ENCODE measurements at places on chromosomes 11 and 22.

DNA sequence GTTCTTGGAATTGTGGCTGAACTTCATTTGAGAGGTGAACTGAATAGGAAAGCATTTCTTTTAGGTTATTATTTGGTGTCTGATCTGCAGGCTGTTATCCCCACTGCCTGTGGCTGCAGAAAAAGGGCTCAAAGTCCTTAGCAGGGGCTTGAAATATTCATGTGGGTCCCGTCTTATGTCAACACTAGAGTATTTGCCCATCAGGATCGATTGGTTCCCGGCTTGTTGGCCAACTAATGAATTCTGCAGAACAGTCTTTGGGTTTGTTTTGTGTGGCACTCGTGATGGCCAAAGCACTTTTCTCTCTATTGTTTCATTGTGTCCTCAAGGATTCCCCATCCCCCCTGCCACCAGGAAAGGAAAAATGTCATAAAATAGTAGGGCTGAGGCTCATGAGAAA, 211.9 kb downstream of the MYO18B start:
- DNase-seq = no peak

DNA sequence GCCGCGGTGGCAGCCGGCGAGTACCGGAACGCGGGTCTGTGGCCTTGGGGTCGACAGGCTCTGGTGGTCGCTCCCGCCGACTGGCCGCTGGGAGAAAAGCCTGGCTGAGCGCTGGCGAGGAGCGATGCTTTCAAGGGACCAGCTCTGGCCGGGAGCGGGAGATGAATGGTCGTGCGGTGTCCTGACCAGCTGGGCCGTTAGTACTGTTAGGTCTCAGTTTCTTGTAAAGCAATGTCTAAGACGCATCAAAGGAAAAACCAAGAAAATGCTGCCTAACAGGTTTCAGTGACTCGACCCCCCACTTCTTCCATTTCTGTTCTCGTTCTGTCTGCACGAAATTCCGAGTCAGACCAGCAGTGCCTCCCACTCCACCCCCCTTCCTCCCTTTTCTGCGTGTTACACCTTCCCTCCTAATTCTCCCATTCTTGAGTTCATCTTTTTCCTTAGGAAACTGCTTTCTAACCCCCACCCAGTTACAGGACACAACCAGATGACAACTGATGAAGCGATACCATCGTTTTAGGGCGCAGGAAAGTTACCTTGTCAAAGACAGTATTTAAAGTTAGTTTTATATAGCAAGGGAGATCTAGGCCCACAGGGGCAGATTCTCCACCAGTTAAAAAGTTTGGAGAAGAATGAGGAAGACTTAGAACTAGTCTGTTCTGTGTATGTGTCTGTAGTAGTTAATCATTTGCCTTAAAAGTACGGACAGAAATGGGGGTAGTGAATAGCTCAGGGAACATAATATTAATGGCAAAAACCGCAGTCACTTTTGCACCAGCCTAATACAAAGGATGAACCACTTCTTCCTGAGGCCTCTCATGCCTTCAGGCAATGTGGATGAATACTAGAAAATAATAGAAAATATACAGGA, 1.0 kb downstream of the CUL5 start:
- DNase-seq = no peak

- no peak for DNase-seq
Observed at GRCh38 chr11:123474994-123475393, 44.9 kb downstream of the GRAMD1B start.

- DNase-seq = no peak
Observed at GRCh38 chr22:40009292-40009774, 14.6 kb downstream of the FAM83F start.

DNA sequence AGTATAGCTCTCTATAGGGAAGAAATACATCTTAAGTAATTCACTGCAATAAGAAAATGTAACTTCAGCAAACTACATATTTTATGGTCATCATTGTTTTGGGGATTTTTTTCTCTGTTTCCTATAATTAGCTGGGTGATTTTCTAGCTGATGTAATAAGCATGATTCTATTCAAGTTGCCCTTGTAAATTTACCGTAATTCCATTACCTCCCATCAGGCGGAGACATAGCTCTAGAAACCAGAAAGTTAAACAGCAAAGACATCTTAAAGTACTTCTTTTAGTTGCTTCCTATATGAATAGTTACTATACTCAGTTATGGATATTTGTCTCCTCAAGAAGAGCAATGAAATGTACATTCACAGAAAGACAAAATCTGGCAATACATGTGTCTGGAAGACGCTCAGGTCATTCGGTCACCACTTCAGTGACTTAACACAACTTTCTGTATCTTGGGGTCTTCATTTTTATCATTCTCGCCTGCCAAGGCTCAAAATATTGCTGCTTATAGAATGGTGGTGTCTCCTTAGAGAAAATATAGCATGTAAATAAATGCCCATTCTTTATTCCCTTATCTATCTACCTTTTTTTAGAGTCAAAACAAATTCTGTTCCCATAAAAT, 239.9 kb upstream of the ZC3H12C start:
- DNase-seq = peak; percentile 45

DNA sequence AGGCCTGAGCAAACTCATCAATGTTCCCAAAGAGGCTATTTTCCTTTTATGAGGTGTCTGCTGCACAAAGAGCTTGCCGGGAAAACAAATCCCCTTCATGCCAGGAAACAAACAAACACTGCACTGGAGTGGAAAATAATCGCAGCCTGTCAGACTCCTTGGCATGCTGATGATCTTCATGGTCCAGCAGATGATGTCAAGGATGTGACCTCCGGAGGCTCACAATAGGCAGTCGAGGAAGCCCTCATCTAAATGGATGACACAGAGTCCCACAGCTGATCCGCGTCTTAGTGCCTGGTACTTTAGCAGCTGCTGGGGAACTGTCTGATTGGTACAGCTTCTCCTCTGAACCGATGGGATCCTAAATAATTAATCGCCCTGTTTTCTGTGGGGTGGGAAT, 187.6 kb downstream of the TENM4 start:
- no peak for DNase-seq

- no peak for DNase-seq
Observed at GRCh38 chr22:31253949-31254348, 38.3 kb downstream of the PIK3IP1 start.

- no peak for DNase-seq
Observed at GRCh38 chr22:35593071-35593890, 23.8 kb downstream of the MB start.

GRCh38 chr11:66957971-66958231, 282 bp downstream of the PC start:
- DNase-seq = no peak

- no peak for DNase-seq
Observed at GRCh38 chr11:74169738-74170458, 904 bp downstream of the C2CD3 start.

DNA sequence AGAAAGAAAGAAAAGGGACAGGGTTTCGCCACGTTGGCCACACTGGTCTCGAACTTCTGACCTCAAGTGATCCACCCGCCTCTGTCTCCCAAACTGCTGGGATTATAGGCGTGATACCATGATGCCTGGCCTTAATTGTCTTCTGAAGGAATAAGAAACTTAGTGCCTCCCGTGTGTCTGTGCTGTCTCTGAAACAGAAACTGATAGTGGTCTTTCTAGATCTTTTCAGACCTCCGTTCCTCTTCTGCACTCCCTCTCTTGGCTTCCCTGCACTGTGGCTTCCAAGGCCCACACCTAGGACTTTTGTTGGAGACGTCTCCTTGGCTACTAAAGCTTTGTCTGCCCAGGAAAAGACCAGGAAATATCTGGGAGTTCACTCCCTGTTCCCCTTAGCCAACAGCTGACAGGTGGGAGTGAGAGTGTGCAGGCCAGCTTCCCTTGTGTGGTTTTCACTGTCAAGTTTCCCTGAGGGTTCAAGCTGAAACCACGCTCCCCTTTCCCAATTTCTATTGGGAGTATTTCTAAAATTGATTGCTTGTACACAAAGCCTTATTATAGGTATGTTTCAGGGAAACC, 10.1 kb upstream of the HTR3B start:
- DNase-seq = no peak

GRCh38 chr22:44399906-44400762, 87.4 kb upstream of the SHISAL1 start:
- no peak for DNase-seq

GRCh38 chr11:79196950-79197349, 243.9 kb downstream of the TENM4 start:
- DNase-seq = no peak

DNA sequence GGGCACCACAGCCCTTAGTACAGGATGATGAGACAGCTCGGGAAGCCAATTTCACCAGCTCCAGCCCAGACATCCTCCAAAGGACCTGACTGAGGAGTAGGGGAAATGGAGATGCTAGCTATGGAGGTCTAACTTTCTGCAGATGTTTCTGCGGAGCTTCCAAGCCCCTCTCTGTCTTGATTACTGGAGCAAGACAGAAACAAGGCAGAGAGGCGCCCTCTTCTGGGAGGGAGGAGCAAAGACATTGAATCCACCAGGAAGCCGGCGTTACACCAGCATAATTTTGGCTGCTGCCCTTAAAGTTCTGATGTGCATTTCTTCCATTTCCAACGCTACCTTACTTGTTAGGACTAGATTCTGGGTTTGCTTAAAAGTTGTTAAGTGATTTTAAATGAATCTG, 107.3 kb upstream of the HSD17B12 start:
- peak; percentile 17 for DNase-seq

DNA sequence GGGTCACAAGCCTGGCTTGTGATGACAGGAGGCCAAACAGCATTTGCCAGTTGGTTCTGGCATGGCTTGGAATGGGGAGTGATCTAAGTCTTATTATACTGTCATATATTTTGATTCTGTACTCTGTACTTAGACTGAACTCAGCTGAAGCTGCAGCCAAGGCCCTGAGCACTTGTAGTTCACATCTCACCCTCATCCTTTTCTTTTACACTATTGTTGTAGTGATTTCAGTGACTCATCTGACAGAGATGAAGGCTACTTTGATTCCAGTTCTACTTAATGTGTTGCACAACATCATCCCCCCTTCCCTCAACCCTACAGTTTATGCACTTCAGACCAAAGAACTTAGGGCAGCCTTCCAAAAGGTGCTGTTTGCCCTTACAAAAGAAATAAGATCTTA, 843 bp downstream of the OR56B1 start:
- no peak for DNase-seq

DNA sequence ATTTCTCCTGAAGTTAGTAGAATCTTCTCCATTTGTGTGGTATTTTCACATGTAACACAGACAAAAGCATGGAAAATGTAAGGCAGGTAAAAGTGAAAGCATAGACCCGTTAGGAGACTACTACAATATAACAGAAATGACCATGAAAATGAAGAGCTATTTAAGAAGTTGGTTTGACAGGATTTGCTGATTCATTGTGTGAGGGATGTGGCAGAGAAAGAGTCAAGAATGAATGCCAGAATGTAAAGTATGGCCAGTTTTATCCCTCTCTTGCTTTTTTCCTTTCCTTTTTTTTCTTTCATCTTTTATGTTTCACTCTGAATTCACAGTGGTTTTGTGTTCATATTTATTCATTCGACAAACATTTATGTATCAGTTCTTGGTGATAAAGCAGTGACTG, 115.9 kb downstream of the ARFGAP2 start:
- DNase-seq = peak; percentile 20

- DNase-seq = no peak
Observed at GRCh38 chr11:45534132-45534531, 131.3 kb downstream of the CHST1 start.

DNA sequence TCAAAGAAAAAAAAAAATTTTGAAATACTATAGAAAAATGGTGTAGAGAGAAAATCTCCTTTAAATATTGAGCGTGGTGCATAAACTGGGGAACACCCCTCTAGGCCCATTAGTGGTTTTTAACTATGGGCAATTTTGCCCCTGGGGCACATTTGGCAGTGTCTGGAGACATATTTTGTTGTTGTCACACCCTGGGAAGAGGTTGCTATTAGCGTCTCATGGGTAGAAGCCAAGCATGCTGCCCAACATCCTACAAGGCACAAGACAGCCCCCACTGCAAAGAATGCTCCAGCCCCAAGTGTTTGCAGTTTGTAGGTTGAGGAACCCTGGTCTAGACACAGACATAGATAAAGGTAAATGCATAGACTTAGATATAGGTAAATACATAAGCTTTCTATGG, 92.6 kb downstream of the KIAA1671 start:
- DNase-seq = no peak

DNA sequence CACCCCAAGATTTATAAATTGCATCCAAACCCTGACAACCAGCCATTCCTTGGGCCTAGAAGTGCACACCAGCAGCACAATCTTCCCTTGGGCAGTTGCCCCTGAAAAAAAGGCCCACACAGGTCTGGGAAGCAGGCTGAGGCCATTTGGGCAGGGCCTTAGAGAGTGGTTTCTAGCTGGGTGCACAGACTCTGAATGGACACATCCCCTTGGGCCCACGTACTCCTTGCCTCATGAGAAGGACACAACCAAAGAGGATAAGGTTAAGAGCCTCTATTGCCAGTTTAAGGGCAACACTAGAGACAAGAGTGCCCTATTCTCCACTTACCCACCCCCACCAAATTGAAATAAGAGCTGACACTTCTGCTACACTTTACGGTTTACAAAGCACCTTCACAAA, 933 bp upstream of the PANX3 start:
- DNase-seq = no peak

DNA sequence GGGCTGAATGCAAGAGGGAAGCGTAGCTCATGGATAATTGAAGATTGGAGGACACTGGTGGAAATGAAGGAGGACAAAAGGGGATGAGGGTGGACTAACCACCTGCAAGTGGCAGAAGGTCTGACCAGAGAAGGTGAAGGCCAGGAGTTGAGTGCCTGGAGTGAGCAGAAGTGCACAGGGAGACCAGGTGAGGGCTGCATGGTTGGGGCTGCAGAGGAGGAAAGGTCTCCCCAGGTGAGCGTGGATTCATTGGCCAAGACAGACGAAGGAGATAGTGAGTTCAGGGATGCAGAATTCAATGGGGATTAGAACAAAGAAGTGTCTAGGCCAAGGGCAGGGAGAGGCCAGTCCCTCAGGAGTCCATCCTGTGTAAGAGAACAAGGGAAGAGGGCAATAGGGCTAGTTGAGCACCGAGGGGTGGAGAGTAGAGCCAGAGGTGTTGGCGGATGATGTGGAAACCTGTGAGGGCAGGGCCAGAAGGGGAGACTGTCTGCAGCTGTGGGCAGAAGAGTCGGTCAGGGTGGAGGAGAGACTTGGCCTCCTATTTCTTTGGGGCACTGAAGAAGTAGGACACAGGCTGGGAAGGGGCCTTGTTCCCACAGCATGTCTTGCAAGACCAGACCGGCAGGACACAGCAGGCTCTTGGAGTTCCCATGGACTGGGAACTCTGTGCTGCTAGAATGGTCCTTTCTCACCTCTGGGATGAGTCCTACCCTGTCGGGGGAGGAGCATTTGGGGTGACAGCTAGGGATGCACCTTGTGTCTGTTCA, 6.7 kb downstream of the TRIM29 start:
- DNase-seq = no peak

DNA sequence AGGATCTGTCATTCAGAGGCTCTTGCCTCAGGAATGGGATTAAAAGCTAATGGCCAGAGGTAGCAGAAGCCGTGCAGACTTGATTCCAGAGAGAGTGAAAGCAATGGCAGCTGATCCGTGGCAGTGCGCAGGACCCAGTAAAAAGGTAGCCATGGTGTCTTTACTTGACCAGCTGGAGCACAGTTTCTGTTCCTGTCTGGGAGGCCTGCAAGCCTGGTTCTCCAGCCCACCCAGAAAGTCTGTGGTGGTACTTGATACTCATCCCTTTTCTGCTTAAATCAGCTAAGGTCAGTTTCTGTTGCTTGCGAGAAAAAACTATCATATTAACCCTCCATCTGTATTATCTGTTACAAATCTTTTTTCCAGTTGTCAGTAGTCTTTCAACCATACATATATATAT, 86.7 kb downstream of the RPS6KA4 start:
- DNase-seq = no peak

Measured in NCI-H460 (cell line).